ENCODE measurements at places on chromosomes 13 and 19.
A peak's percentile ranks its signal among the peaks of the same experiment; 100 is the strongest.

DNA sequence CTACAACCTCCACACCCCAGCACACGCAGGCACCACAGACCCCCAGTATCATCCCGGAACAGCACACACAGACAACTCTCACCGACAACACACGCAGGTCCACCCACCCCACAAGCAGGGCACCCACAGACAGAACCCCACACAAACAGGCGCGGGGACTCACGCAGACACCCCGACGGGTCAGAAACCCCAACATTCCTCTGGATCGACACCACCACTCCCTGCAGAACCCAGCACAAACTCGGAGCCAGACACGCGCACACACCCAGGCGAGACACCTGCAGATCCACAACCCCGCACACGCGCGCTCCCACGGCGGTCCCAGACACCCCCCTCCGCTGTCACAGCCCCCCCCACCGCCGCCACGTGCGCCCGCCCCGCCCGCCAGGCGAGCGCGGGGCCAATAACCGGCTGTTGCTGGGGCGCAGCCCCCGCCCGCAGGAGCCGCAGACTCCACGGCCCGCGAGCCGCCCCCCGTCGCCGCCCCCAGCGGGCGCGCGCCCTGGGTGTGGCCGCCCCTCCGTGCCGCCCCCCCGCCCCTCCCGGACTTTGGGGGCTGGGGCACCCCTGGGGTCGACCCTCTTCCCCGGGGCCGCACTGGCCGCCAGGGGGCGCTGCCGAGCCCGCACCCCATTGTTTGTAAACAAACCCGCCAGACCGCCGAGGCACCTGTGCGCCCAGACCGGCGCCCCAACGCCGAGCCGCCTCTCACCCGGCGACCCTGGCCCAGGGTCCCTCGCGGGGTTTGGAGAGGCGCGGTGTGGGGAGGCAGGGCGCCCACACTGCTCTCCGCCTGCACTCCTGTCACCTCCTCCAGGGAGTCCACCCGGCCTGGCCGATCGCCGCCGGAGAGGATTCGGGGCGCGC, 712 bp downstream of the BBC3 start:
- DNase-seq = no peak

DNA sequence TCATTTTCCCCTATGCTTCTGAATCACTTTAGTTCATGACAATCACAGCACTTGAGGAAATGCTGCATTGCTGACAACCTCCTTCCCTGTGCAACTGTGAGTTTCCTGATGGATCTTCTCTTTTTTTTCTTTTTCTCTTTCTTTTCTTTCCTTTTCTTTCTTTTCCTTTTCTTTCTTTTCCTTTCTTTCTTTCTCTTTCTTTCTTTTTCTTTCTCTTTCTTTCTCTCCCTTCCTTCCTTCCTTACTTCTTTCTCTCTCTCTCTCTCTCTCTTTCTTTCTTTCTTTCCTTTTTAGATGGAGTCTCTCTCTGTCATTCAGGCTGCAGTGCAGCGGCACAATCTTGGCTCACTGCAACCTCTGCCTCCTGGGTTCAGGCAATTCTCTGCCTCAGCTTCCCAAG, 247.9 kb upstream of the HTR2A start:
- DNase-seq = no peak

- DNase-seq = peak; percentile 96
Observed at GRCh38 chr13:64075543-64076271, 2660.1 kb upstream of the PCDH20 start.

DNA sequence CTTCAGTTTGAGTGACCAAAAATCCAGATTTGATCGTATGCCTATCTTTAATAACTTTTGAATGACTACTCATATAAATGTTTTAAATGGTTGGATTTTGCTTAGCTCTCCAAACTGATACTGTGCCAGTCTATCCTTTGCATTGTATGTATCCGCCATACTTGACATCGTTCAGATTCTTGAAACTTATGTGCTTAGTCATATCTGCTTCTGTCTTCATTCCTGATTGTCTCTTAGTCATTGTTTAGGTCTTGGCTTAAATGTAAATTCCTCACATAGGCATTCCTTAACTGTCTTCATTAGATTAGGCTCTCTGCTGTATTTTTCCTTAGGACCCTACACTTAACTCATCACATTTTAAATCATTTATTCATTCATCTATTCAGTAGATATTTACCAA, 126.0 kb downstream of the PCCA start:
- no peak for DNase-seq

GRCh38 chr19:55209693-55210472, 582 bp upstream of the PTPRH start:
- DNase-seq = no peak

DNA sequence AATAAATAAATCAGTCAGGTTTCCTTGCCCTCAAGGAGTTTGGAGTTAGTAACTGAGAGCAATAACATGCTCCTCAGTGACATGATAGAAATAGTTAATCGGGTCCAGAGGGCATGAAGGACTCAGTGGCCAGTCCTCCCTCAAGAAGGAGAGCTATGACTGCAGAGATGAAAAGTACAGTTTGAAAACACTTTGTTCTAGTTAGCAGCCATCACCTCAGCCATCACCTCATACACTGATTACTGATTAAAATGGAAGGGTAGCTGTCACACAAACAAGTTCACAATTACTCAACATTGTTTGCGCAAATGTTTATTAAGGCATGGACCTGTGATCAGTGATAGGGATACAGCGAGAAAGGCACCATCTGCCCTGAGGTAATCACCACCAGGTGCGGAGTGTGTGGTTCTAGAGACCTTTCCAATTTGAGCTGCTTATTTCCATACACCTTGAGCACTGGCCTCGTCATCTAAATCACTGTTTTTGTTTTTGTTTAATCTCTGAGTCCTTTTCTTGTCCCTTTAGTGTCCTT, 85.3 kb upstream of the RAP2A start:
- no peak for DNase-seq

- DNase-seq = no peak
Observed at GRCh38 chr19:30911491-30911890, 437.7 kb downstream of the TSHZ3 start.

- DNase-seq = no peak
Observed at GRCh38 chr13:78022164-78022877, 103.7 kb upstream of the EDNRB start.
